Type B pancreatic cell (in vitro differentiated cells): ENCODE measurements at places on chromosomes 13 and 19. TPM values are rescaled to one million over a fixed set of nuclear protein-coding genes. Genes with fewer than 3 reads are reported as not detected.

GRCh38 chr13:28890712-28891111, 70.6 kb downstream of the MTUS2 start:
- H3K4me1 ChIP-seq = no peaks in the 10 kb centered on the region
- H3K36me3 ChIP-seq = no peaks in the 10 kb centered on the region
- peaks cover 6% of the 10 kb centered on the region for H3K27me3 ChIP-seq

The U2AF2 gene
- 170 and 232 TPM in 2 replicates for total RNA-seq

DNA sequence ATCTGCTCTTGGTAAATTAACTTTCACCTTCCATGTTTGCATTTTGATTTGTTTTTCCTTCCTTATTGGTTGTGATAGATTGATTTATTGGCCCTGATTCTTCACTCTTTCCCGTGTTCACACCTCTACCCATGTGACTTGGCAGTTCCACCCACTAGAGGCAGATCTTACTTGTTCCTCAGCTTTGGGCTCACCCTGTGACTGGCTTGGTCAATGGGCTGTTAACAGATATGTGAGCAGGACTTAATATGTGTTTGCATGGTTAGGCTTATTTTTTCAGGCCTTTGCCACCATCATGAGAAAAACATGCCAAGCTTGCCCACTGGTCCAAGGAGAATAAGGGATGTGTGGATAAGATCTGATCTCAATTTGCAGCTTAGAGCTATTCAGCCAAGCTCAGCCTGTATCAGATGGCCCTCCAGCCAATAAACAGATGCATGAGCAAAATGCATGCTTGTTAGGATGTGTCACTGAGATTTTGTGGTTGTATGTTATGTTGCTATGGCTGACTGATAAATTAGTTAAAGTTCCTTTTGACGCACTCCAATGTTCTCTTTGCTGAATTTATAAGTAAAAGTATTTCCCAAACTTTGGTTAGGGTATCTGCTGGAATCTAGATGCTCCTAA, 48.0 kb downstream of the RGCC start:
- no peak overlapping the region for H3K4me3 ChIP-seq
- H3K36me3 ChIP-seq = no peaks in the 10 kb centered on the region

DNA sequence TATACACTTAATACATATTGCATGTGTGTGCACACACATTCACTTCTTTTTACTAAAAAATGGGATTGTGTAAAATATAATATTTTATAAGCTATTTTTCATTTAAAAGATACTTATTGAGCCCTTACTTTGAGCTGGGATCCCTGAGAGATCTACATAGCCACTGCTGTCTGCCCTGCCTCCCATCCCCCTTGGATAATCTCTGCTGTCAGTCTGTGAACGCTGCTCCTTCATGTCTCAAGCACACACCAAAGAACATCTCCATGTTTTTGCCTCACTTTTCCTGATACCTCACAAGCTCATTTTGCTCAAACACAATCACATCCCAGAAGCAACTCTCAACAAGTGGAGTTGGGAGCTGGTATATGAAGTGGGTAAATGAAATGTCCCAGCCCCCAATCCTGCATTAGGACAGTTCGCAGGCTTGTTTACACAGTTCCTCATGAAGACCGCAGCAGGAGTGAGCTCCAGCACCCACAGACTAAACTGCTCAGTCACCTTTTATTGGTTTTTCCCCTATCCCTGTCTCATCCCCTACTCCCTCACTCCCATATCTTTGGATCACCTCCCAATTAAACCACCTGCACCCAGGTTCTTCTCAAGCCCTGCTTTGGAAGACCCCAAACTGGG, 108.3 kb upstream of the FRY start:
- no peak for DNase-seq
- H3K36me3 ChIP-seq = no peaks in the 10 kb centered on the region
- H3K4me3 ChIP-seq = no peak overlapping the region
- no peak overlapping the region for H3K27ac ChIP-seq

- no peak overlapping the region for H3K4me3 ChIP-seq
- DNase-seq = no peak
- H3K27ac ChIP-seq = no peak overlapping the region
- no peaks in the 10 kb centered on the region for H3K36me3 ChIP-seq
Observed at GRCh38 chr13:48640767-48641166, 13.0 kb upstream of the CYSLTR2 start.

DNA sequence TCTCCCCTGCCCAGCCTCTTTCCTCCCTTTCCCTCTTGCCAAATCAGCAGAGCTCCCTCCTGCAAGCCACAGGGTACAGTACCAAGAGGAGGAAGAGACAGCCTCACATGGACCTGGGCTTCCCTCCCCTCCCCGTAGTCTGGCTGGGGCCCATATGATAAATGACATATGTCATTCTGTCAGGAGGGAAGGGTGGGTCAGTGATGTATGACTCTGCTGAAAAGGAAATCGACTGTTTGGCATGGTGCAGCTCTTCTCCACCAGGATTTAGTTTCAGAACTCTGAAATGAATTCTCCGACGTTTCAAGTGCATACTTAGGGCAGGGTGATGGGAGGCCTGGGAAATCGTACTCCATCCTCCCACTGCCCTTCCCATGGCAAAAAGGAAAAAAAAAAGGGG, 9.8 kb downstream of the TSHZ3 start:
- peaks cover 60% of the 10 kb centered on the region for H3K27me3 ChIP-seq
- peaks cover 5% of the 10 kb centered on the region for H3K36me3 ChIP-seq
- H3K27ac ChIP-seq = peak overlapping the region; percentile 77

GRCh38 chr13:33284916-33285315, 639 bp downstream of the STARD13 start:
- H3K4me3 ChIP-seq = peak overlapping the region; percentile 90
- DNase-seq = no peak
- H3K36me3 ChIP-seq = no peaks in the 10 kb centered on the region
- peaks cover 29% of the 10 kb centered on the region for H3K4me1 ChIP-seq

The GJA3 gene
- total RNA-seq = 0.31 and 0.60 TPM in 2 replicates

DNA sequence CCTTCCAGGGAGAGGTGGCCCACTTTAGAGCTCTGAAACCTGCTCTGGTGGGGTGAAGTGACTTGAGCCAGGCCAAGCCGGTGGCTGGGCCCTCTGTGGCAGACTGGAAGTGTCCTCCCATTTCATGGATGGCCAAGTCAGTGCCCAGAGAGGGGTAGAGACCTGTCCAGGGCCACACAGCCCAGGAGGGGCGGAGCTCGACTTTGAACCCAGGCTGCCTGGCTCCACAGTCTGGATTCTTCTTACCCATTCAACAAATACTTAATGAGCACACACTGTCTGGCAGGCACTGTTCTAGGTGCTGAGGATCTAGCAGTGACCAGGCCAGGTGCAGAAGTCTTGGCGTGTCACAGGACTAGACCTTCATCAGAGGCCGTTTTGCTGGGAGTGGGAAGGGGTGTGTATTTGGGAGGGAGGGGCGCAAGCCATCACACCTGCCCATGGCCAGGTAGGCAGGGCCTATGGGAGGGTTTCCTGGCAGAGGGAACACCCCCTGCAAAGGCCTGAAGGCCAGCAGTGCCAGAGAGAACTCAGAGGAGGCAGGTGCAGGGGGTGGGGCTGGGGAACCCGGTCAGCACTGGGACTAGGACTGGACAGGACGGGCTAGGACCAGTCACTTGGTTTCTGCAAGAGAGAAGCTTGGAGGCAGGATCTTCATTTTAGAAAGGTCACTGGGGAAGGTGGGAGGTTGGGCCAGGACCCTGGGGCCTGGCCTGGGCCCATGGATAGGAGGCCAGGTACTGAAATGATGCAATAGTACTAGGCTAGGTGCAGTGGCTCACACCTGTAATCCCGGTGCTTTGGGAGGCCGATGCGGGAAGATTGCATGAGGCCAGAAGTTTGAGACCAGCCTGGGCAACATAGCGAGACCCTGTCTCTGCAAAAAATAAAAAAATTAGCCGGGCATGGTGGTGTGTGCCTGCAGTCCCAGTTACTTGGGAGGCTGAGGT, 31.8 kb downstream of the DNM2 start:
- no peak for DNase-seq
- no peak overlapping the region for H3K4me3 ChIP-seq

The THAP8 gene
- 4.9 and 6.4 TPM in 2 replicates for total RNA-seq

DNA sequence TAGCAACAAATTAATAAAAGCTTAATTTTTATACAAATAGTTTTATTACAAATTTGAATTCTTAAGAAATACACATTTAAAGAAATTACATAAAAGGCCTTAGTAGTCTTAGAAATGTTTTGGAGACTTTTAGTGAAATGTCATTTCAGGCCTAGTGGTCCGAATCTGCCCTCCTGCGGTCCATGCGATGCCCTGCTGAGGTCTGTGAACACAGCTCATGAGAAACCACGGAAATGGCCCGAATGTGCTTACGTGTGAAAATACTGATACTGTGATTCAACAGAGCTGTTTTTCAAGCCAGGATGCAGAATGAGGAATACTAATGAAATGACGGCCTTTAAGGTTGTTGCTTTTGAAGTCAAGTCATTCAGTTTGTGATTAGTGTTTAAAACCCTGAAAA, 157.9 kb downstream of the COL4A1 start:
- DNase-seq = peak; percentile 8
- H3K36me3 ChIP-seq = no peaks in the 10 kb centered on the region
- H3K4me3 ChIP-seq = no peak overlapping the region
- no peaks in the 10 kb centered on the region for H3K27me3 ChIP-seq
- H3K27ac ChIP-seq = no peak overlapping the region

The PTH2 gene
- total RNA-seq = not detected in 2 replicates

GRCh38 chr13:101881593-101881992, 429.1 kb downstream of the ITGBL1 start:
- H3K4me3 ChIP-seq = no peak overlapping the region
- no peak for DNase-seq
- no peaks in the 10 kb centered on the region for H3K36me3 ChIP-seq
- peaks cover 8% of the 10 kb centered on the region for H3K27me3 ChIP-seq
